Stimulated activated CD4-positive, alpha-beta T cell treated with anti-CD3 and anti-CD28 coated beads, Interleukin-15, amount 100 ng/mL, for 1 hour (primary cell): ENCODE measurements at places on chromosomes 5 and 9.

GRCh38 chr5:175589714-175590113, 68.2 kb upstream of the HRH2 start:
- no peak for DNase-seq

- no peak for DNase-seq
Measured at GRCh38 chr9:89866701-89867100, 261.9 kb downstream of the GADD45G start.

DNA sequence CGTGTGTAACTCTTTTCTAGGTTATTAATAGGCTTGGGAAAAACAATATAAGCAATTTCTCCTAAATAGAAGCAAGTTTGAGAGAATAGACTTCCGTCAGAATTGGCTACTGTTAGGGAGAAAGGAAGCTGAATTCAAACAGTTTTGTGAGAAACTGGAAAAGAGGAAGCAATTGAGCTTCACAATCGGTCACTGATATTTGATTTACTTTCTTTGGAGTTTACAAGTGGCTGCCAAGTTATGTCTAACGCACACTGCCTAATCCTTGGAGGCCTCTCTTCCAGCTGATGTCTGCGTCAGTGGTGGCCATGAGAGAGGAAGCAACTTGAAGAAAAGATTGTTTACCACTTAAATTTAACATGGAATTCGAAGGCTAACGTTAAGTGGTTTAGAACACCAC, 319.5 kb downstream of the ADGRV1 start:
- DNase-seq, result no peak

DNA sequence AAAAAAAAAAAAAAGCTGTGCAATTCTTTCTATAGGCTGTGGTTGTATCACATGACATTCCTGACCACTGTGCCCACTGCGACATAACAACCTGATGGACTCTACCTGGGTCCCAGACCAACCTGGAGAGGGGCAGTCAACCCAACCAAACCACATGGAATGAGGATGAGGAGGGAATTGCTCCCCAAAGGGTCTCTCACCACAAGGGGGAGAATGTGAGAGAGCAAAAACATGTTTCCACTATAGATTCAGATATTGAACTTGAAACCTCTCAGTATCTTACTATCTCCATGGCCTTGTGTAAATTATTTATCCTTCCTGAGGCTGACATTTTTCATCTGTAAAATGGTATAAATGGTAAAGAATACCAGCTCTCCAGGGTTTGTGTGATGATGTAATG, 66.9 kb upstream of the SV2C start:
- no peak for DNase-seq

- no peak for DNase-seq
Measured at GRCh38 chr5:82806513-82806912, 270.7 kb downstream of the TMEM167A start.

- DNase-seq, result no peak
Measured at GRCh38 chr5:110769000-110769681, 30.3 kb downstream of the SLC25A46 start.

DNA sequence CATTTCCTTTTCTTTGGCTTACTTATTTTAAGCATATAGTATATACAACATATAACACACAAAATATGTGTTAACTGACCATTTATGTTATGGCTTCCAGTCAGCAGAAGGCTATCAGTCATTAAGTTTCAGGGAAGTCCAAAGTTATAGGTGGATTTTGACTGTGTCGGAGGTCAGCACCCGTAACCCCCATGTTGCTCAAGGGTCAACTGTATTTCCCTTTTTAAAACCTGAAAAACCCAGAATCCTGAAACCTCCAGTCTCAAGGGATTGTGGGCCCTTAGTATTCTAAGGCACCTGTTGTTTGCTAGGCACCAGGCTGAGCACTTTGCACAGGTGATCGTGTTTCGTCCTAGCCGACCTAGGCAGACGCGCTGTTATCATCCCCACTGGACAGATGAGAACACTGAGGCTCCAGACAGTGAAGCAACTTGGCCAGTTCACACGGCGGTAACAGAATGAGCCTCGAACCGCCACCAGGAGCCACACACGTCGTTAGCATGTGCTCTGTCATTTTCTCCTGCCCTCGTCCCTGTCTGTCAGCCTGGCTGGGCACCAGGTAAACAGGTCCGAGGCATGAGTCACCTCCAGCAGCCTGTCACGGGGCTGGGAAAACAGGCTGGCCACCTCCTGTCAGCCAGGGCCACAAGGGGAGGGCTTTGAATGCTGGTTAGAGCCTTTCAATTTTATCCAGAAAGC, 39.9 kb downstream of the DUSP1 start:
- no peak for DNase-seq
